ENCODE measurements at places on chromosomes 1 and 21. TPM values are rescaled to one million over a fixed set of nuclear protein-coding genes. Genes with fewer than 3 reads are reported as not detected.

Gene UMODL1
- total RNA-seq, result 0.18 TPM

Gene RNU1-2
- 1,290 TPM for total RNA-seq

Gene GIPC2
- 0.26 TPM for total RNA-seq

Gene OLIG2
- total RNA-seq, result not detected

Gene AK5
- 3.0 TPM for total RNA-seq

Gene HES2
- 11.1 TPM for total RNA-seq

DNA sequence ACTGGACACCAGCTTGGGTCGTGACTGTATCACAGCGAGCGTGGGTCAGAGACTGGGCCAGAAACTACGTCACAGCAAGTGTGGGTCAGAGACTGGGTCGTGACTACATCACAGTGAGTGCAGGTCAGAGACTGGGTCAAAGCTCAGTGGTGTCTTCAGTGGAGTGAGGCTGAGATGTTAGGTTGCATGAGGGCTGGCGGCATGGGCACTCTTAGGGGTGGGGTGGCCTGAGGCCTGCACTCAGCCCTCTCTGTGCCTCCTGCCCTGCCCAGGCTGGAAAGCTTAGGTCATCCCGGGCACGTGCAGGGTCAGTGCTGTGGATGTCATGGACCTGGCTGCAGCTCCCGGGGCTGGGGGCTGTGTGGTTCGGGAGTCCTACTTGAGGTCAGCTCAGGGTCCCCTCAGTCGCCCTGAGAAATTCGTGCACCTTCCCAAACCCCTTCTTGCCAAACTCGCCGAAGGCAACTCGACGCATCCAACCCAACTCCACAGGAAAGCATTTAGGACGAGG lies 19.0 kb downstream of the CFAP74 start:
- H3K4me3 ChIP-seq, result no peak overlapping the region
- DNase-seq, result no peak
- no peaks in the 10 kb centered on the region for H3K27me3 ChIP-seq
- no peak overlapping the region for H3K27ac ChIP-seq

- no peak overlapping the region for H3K4me3 ChIP-seq
- H3K36me3 ChIP-seq, result no peaks in the 10 kb centered on the region
- no peaks in the 10 kb centered on the region for H3K27me3 ChIP-seq
- H3K27ac ChIP-seq, result no peak overlapping the region
- H3K4me1 ChIP-seq, result no peaks in the 10 kb centered on the region
These were observed 28.1 kb downstream of the PLXNA2 start for GRCh38 chr1:208216062-208216461.

GRCh38 chr1:206864939-206865671 lies at the start of gene IL20:
Gene IL20, plus strand, starts transcription at chr1:206865623. Its CDS starts 230 bp downstream, at chr1:206865853.
- peak; percentile 45 for DNase-seq
- H3K4me1 ChIP-seq, result no peaks in the 10 kb centered on the region
- H3K27ac ChIP-seq, result no peak within 1 kb of the TSS
- H3K4me3 ChIP-seq, result no peak within 1 kb of the TSS

DNA sequence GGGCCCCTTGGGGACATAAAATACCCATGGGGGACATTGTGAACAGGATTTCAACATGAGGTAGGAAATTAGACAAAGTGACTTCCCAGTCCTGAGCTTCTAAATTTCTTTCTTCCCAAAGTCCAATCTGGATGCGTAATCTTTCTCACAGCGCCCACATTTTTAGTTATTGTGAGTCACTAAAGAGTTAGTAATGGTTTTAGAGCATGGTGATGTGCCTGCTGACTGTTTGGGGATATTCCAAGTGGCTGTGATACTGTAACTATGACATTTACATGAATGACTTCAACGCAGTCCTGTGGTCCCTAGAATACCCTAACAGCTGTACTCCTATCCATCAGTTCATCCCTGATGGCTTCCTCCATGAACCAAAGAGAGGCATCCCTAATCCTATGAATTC lies 224.0 kb upstream of the COA6 start:
- H3K4me3 ChIP-seq, result no peak overlapping the region
- H3K27ac ChIP-seq, result no peak overlapping the region
- no peaks in the 10 kb centered on the region for H3K4me1 ChIP-seq
- DNase-seq, result no peak
- H3K36me3 ChIP-seq, result no peaks in the 10 kb centered on the region

DNA sequence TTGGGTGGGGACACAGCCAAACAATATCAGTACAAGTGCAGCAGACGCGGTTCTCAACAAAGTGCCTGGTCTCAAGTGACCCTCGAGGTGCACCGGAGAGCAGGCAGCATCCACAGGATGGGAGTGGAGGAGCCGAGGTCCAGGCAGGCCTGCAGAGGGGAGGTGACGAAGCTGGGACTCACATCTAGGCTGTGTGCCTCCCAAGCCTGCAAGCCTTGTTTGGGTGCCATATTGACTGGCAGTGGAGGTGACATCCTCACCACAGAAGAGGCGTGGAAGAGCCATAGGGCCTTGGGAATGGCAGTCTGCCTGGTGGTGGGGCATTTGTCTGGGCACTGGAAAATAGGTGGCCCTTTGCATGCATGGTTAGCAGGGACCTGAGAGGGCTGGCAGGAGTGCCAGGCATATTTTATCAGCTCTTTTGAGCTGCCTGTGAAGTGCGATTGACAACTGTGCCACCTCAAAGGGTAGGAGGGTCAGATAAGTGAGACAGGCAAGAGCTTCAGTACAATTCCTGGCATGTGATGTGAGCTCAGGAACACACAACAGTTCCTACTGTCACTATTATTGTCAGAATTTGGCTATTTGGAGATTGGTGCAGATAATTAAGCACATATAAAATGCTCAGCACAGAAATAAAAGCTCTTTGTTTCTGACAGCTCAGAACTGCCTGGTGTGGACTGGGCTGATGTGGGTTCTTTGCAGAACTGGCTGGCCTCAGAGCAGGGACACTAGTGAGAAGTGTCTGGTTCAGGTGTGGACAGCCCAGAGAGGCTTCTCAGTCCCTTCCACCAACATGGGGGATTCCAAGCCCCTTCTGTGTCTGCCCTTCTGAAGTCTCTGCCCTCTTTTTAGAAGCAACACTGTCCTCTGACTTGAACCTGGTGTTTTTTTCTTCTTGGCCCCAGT lies 347.6 kb upstream of the AJAP1 start:
- no peak overlapping the region for H3K4me3 ChIP-seq
- no peak for DNase-seq
- no peaks in the 10 kb centered on the region for H3K36me3 ChIP-seq
- H3K27me3 ChIP-seq, result no peaks in the 10 kb centered on the region
- H3K27ac ChIP-seq, result no peak overlapping the region
- H3K4me1 ChIP-seq, result no peaks in the 10 kb centered on the region

DNA sequence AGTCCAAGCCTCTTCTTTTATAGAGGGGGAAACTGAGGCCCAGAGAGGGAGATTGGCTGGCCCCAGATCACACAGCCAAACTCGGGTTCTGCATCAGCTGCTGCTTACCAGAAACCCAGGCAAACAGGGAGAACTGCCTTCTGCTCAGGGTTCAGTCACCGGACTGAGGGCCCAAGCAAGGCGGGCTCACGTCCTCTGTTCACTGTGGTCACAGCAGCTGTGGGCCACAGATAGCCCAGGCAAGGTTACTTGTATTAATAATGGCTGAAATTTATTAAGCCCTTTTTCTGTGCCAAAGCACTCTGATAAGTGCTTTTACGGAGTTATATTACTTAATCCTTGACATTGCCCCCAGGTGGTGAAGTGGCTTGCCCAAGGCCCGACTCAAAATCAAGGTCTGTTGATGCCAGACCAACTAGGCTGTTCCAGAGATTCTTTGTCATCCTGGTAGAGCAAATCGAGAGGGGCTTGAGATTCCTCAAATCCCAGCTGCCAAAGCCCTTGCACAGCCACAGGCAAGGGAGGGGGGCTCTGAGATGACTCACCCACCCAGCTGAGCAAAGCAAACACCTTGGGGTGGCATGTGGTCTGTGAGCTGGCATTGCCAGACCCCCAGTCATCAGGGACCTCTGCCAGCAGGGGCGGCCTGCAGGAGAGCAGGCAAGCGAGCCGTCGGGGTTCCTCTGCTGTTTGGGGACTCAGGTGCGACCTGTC lies 36.5 kb downstream of the EPHB2 start:
- peak overlapping the region; percentile 54 for H3K27ac ChIP-seq
- peaks cover 41% of the 10 kb centered on the region for H3K4me1 ChIP-seq
- DNase-seq, result peak; percentile 76

Measured in Panc1 (cell line).